ENCODE measurements at places on chromosomes 16 and 17.

DNA sequence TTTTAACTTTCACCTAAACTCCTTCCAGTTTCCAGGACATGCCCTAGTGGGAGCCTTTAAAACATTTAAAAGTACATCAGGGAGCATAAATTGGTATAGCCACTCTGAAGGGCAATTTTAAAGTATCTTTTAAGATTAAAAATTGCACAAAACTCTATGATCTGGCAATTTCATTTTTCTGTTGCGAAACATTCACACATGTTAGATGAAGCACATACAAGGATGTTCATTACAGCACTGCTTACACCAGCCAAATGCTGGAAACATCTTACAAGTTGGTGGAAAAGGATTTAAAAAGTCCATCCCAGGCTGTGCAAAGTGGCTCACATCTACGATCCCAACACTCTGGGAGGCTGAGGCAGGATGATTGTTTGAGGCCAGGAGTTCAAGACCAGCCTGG, 26.4 kb upstream of the LONP2 start:
- no peak for DNase-seq

DNA sequence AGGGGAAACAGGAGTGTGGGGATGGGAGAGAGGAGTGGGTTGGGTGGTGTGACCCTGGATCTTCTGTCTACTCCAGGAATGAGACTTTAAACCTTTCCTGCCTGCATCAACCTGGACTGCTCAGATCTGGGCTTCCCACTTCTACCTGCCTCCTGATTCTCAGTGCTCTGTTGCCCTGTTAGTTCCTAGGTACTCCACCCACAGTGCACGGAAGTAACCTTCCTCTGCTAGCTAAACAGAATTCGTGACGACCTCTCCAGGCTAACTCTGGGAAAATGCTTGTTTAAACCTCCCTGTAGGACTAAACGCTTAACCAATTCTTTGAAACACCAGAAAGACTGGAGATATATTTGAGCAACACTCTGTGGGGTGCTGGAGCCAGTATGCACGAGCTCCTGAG, 83.4 kb upstream of the CLEC3A start:
- no peak for DNase-seq

DNA sequence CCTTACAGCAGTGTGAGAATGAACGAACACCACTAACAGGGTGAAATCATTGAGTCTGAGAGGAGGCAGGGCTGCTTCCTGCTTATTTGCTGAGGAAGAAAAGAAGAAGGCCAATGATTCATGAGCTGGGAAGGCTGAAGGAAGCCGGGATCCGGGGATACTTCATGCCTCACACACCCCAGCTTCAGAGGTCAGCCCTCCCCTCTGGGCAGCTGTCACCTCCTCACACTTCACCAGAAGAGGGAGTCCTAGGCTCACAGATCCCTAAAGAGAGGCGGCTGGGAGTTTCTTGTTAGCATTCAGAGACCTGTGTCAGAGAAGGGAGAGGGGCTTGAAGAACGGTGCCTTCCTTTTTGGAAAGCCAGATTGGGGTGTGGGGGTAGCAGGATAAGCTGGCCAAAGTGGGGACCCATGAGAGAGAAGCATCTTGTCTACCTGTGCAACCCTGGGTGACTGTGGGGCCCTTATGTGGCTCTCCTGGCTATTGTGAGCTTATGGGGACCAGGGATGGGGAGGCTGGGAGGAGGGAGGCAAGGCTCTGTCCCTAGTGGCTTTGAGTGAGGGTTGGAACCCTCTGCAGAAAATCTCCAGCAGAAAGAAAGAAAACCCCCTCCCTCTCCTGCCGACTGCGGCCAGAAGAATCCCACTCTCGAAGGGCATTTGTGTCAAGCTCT, 94.6 kb downstream of the RGS9 start:
- DNase-seq = peak; percentile 60

DNA sequence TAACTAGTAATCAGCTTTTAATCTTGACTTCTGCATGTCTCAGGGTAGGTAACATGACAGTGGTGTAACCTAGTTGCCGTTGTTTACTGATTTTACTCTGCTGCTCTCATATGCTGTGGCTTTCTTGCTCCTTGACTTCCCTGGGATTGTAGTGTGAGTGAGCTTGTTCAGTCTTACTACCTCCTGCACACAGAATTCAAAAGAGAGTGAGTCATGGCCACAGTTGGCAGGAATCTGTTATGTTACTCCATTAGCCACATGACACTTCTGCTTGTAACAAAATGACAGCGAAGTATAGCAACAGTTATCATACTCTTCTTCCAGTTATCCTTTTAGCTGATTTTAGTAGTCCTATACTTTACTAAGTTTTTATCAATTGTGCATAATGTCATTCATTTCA, 18.8 kb downstream of the TNRC6A start:
- DNase-seq = no peak

GRCh38 chr17:10031127-10031526, 126.1 kb upstream of the RCVRN start:
- DNase-seq = no peak

GRCh38 chr16:52309446-52310416, 237.2 kb downstream of the TOX3 start:
- no peak for DNase-seq

DNA sequence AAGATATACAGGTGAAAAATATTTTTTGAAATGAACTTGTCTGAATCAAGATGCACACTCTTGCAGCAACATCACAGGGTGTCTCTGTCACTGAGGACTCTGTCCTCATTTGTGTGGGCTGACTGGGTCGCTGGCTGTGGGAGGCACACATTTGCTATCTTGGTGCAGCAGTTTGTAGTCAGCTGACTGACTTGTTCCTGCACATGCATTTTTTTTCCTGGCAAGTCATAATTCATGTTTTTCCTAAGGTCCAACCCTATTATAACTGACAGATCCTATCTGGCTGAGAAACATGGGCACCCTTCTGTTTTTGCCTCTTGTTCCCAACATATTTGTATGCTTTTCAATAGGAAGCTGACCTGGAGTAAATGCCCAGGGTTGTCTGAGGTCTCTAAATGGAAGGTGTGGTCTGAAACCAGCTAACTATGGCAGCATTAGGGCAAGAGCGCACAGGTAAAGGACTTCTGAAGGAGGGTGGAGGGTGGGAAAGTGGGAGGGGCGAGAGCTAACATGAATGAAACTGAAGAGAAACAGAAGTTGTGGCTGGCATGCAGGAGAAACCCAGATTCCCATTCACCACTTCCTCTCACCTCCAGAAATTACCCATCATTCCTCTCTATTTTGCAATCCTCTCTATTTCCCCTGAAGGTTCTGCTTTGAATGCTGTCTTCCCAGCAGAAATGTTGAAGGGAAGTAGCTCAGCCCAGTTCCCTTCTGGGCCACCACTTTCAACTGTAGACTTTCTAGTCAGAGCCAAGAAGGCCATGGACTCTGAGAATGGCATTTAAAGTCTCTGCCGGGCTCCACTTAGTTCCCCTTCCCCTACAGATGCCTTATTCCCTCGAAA, 166.1 kb downstream of the PRKCA start:
- no peak for DNase-seq

- no peak for DNase-seq
Observed at GRCh38 chr16:25014500-25015147, 545 bp downstream of the ARHGAP17 start.

- no peak for DNase-seq
Observed at GRCh38 chr17:42849451-42850181, 1.4 kb upstream of the AOC3 start.

DNA sequence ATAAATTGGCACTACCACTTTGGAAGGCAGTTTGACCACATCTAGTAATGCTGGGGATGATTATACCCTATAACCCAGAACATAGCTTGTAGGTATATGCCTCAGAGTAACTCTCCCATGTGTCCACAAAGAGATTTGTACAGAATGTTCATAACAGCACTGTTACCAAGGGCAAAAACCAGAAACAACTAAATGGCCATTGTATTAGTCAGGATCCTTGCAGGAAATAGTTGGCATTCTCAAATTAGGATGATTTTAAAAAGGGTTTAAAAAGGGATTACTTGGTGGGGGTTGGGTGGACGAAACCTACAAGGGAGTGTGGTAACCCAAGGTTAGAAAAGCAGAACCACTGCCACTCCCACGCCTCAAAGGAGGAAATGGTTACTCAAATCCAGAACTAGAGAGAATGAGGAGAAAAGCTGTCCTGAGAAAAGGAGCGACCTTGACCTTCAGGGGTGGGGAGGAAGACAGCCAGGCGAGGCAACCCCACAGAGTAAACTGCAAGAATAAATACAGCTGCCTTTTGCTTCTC, 2.1 kb downstream of the CPPED1 start:
- no peak for DNase-seq

- DNase-seq = no peak
Observed at GRCh38 chr16:1460602-1461138, 14.2 kb downstream of the CLCN7 start.

- no peak for DNase-seq
Observed at GRCh38 chr17:29042679-29043538, at the start of gene PIPOX. Gene PIPOX, plus strand, starts transcription at chr17:29043141. Its CDS starts 85 bp downstream, at chr17:29043226.

GRCh38 chr16:50838885-50839284, 97.0 kb downstream of the CYLD start:
- no peak for DNase-seq

- no peak for DNase-seq
Observed at GRCh38 chr17:68581863-68582645, 19.1 kb downstream of the FAM20A start.

GRCh38 chr17:9402590-9403199, 172.9 kb downstream of the STX8 start:
- DNase-seq = peak; percentile 4

DNA sequence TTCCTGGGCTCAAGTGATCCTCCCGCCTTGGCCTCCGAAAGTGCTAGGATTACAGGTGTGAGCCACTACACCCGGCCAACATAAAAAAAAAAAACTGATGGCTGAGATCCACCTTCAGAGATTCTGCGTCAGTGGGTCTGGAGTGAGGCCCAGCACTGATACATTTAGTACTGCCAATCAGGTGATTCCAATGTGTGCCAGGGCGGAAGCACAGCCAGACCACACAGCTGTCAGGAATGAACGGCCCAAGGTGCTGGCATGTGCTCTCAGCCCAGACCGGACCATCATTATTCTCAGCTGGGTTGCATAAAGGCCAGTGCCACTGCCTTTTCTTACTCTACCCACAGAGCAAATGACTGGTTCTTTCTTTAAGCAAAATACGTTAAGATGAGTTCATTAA, 1.2 kb upstream of the BCO1 start:
- no peak for DNase-seq

- DNase-seq = peak; percentile 12
Observed at GRCh38 chr17:77528516-77529327, 388.0 kb downstream of the SEC14L1 start.

- no peak for DNase-seq
Observed at GRCh38 chr17:51389875-51390274, 129.5 kb downstream of the UTP18 start.

DNA sequence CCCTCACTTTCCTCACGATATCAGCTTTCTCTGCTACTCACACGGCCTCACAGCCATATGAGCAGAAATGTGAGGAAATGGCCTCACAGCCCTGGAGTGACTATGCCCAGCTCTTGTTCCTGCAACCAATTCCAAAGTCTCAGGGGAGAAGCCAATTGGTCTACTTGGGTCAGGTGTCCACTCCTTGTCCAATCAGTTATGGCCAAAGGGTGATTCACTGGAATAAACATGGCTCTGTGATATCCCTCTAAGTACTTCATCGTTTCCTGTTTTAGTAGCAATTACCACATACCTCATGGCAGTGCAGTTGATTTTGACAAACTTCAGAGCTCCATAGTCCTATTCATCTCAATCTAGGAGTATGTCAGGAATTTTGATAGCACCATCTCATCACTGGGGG, 195.4 kb downstream of the KATNIP start:
- no peak for DNase-seq

GRCh38 chr17:55442953-55443683, 21.5 kb upstream of the MMD start:
- DNase-seq = no peak

DNA sequence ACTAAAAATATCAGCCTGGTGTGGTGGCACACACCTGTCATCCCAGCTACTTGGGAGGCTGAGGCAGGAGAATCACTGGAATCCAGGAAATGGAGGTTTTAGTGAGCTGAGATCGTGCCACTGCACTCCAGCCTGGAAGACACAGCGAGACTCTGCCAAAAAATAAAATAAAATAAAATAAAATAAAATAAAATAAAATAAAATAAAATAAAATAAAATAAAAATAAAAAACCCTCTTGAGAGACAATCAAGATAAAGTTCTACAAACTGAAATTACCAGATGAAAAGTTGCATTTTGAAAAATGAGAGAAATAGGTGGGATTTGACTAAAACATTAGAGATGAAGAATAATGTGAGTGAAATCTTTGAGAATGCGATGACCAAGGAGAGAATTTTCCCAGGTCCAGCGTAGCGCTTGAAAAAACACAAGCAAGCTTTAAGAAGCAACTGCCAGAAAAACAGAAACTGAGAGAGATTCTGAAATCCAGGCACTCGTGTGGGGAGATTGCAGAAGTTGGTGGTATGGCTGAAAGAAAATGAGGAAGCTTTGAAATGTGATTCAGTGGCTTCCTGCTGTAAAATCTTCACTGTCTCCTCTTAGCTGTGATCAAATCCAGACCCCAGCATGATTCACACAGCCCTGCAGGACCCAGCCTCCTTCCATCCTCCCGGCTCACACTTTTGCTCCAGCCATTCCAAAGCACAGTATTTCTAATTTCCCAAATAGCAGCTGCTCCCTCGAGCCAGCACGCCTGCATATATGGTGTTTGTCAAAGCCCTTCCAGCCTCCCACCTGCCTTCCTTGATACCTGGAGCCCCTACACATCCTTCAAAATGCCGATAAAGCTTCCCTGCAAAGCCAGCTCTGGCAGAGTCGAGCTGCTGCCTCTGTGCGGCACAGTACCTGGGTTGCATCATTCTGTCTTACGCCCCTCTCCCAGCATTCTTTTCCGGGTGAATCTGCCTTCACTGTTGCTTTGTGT, 8.2 kb upstream of the CD300E start:
- no peak for DNase-seq

- no peak for DNase-seq
Observed at GRCh38 chr16:54174750-54175149, 111.8 kb downstream of the IRX3 start.

DNA sequence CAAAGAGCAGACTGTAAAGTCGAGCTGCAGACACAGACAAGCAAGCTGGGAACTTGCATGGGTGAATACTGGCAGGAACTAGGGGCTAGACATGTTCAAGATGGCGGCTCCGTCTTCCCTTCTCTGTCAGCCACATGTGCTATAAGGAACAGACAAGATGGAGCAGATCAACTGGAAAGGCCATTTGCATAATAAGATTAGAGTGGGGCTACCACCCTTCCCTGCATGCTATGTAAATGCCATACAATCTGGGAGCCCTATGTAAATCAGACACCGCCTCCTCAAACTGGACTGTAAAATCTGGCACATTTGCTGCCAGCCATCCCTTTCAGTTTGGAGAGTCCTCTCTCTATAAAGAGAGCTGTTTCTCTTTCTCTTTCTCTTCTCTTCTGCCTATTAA, 640.1 kb upstream of the CDH8 start:
- DNase-seq = no peak
